ENCODE measurements at places on chromosomes 16 and 17.

DNA sequence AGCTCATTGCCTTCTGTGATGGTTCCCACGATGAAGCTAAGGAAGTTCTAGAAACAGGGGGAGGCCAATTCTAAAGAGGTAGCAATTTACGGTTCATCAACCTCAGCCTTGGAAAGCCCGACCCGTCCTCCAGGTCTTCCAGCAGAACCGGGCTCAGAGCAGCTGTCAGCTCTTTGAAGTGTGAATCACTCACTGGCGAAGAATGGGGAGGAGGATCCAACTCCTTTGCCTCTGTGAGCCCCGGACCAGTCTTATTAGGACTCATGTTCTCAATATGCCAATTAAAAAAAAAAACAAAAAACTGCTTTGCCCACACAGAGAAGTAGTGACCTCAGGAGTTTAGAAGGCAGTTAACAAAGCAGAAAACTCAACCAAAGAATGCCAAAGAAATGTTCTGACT lies 31.4 kb downstream of the STX8 start:
- DNase-seq = no peak

GRCh38 chr16:12804395-12804794 lies 708 bp upstream of the CPPED1 start:
- no peak for DNase-seq

- DNase-seq = no peak
Measured at GRCh38 chr16:11342021-11342855, 3.0 kb upstream of the RMI2 start.

DNA sequence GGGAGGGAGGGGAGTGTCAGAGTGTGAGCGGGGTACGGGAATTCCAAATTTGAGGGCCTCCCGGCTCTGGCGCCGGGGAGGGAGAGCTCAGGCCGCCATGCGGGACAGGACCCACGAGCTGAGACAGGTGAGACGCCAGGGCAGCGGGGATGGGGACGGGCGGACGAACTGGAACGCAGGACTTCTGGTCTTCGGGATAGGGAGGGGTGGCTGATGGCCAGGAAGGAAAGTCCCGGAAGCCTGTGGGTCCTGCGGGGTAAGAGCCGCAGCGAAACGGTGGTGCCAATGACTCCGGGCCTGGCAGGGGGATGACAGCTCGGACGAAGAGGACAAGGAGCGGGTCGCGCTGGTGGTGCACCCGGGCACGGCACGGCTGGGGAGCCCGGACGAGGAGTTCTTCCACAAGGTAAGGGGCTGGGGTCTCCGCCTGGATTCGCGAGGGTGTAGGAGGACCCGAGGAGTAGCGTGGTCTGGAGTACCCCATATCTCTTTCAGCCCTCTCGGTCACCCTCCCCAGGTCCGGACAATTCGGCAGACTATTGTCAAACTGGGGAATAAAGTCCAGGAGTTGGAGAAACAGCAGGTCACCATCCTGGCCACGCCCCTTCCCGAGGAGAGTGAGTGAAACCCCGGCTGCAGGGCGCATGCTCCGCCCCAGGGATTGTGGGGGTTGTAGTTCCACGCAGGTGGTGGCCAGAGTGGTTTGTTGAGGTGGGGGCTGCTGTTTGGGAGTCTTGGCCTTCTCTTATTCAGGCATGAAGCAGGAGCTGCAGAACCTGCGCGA lies 543 bp downstream of the STX4 start:
- peak; percentile 85 for DNase-seq

DNA sequence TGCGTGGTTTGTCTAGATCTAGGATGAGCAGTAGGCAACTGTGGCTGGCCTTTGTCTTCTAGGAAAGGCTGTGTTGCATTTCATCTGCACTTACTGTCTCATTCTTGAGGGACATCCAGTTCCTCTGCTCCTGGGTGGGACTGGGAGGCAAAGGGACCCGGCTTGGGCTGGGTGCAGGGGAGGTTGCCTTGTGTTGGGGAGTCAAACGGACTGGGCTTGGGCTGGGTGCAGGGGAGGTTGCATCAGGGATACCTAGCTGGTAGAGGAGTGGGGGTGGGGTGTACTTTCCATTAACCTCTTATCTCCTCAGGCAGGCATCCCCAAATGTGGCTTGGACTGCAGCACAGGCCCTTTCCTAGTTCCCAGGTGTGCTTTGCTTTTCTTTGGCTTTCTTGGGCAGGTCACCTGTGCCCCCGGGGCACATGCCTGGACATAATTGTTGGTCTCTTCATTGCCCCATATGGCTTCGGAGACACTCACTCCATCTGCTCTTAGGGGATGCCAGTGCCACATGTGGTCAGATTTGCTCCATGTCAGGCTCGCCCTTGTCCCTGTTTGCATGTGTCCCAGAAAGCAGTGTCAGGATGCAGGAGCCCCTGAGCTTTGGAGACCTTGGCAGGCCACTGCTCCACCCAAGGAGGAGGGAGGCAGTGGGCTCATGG lies 1682.9 kb downstream of the TP53TG3F start:
- no peak for DNase-seq

- DNase-seq = no peak
Measured at GRCh38 chr17:39735882-39736281, 1.9 kb upstream of the GRB7 start.

- no peak for DNase-seq
Measured at GRCh38 chr16:79658301-79659033, 57.9 kb upstream of the MAF start.

- DNase-seq = no peak
Measured at GRCh38 chr17:78502611-78503148, 74.5 kb downstream of the DNAH17 start.

- DNase-seq = no peak
Measured at GRCh38 chr16:87431926-87432325, 39.8 kb downstream of the MAP1LC3B start.

- DNase-seq = peak; percentile 98
Measured at GRCh38 chr17:56172517-56172982, 19.3 kb downstream of the ANKFN1 start.

DNA sequence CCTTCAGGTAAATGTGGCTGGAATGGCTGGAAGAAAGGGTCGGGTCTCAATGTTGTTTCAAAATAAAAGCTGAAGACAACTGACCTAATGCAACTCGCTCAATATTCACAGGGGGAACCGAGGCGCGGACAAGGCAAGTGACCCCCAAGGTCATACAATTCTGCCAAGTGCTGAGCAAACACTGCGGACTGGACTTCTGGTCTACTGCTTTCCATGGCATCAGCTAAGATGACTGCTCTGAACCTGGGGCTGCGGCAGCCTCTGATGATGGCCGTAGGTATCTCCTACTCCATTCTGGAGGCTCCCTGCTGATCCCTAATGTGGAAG lies 21.9 kb downstream of the CA4 start:
- DNase-seq = no peak

GRCh38 chr17:72400863-72401262 lies 280.0 kb downstream of the SOX9 start:
- DNase-seq = no peak

GRCh38 chr16:9119795-9120194 lies 28.4 kb downstream of the HAPSTR1 start:
- no peak for DNase-seq

GRCh38 chr16:70345840-70346239 lies 863 bp upstream of the DDX19A start:
- no peak for DNase-seq

GRCh38 chr16:24820522-24820921 lies 25.2 kb upstream of the SLC5A11 start:
- DNase-seq = no peak

DNA sequence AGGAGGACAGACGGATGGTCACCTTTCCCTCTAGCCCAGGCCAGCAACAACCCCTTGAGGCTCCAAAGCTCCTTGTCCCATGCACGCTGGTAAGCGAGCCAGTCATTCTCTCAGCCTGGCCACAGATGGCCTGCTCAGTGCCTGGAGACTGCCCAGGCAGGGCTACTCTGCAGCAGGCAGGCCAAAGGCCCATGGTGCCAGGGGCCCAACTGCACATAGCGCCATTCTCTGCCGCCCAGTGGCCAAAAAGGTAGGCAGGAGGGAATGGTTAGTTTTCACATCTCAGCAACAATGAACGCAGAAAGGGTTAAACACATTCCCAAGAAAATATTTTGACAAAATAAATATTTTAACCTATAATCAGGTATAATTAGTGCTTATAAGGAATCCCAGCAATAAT lies 7.7 kb upstream of the SREBF1 start:
- DNase-seq = no peak

- no peak for DNase-seq
Measured at GRCh38 chr17:42421136-42421506, 1.9 kb downstream of the CAVIN1 start.

- no peak for DNase-seq
Measured at GRCh38 chr16:13110124-13110796, 208.9 kb downstream of the SHISA9 start.

DNA sequence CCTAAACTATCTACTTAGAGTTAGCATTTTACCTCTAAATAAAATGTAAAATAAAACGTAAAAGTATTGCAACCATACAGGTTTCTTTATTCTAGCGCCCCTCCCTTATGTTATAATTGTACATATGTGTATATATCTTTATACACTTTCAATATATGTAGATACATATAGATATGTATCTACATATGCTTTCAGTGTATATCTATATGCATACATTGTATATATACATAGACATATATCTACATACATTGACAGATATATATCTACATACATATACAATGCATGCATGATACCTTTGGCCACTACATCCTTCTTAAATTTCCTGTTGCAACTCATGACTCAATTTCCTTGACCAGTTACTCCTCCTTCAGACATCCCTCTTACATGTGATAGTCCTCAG lies 16.7 kb downstream of the BPTF start:
- DNase-seq = no peak

GRCh38 chr17:50151937-50152547 lies 1.6 kb upstream of the PPP1R9B start:
- DNase-seq = peak; percentile 95

DNA sequence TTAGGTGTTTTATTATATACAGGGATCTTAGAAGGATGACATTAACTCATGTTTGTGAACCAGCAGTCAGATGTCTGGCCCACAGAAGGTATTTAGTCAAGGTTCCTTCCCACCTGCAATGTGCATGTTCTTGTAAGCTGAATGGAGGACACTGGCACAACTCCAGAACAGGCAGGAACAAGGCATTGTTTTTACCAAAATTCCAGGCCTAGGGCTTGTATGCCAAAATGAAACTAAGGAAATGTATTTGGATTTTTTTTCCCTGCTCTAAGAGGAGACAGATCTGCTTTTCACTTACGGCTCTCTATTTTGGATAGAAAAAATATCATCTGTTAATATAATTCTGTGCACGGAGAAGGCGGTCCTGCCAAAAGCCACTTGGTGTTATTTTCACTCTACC lies 312.5 kb downstream of the GRIN2A start:
- DNase-seq = no peak

GRCh38 chr16:31695667-31696066 lies 168.0 kb downstream of the AHSP start:
- no peak for DNase-seq

GRCh38 chr16:49586466-49587450 lies 213.2 kb downstream of the C16orf78 start:
- DNase-seq = no peak

- no peak for DNase-seq
Measured at GRCh38 chr16:58506241-58507194, 6.6 kb downstream of the NDRG4 start.

DNA sequence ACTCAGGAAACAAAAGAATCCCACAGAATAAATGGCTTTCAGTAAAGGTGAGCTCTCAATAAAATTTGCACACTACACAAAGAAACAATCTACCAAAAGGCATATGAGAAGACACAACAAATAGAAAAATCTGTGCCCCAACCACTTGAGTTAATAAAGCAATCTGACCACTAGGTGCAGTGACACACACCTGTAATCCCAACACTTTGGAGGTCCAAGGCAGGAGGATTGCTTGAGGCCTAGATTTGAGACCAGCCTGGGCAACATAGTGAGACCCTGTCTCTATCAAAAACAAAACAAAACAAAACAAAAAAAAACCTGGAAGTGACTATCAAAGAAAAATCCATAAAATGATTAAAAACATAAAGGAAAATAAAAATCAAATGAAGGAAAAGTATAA lies 9.6 kb upstream of the ABCA5 start:
- DNase-seq = no peak

Data from NCI-H510A treated with DMSO at 0.1 percent for 48 hours (cell line).